ENCODE measurements at places on chromosomes 6 and 20.

GRCh38 chr6:63563235-63563634 is 9.0 kb upstream of the LOC128125822 start:
- DNase-seq: no peak

GRCh38 chr6:33407132-33407718 is 3.6 kb upstream of the PHF1 start:
- DNase-seq: no peak

- no peak for DNase-seq
Observed at GRCh38 chr20:16846006-16846405, 97.8 kb downstream of the OTOR start.

DNA sequence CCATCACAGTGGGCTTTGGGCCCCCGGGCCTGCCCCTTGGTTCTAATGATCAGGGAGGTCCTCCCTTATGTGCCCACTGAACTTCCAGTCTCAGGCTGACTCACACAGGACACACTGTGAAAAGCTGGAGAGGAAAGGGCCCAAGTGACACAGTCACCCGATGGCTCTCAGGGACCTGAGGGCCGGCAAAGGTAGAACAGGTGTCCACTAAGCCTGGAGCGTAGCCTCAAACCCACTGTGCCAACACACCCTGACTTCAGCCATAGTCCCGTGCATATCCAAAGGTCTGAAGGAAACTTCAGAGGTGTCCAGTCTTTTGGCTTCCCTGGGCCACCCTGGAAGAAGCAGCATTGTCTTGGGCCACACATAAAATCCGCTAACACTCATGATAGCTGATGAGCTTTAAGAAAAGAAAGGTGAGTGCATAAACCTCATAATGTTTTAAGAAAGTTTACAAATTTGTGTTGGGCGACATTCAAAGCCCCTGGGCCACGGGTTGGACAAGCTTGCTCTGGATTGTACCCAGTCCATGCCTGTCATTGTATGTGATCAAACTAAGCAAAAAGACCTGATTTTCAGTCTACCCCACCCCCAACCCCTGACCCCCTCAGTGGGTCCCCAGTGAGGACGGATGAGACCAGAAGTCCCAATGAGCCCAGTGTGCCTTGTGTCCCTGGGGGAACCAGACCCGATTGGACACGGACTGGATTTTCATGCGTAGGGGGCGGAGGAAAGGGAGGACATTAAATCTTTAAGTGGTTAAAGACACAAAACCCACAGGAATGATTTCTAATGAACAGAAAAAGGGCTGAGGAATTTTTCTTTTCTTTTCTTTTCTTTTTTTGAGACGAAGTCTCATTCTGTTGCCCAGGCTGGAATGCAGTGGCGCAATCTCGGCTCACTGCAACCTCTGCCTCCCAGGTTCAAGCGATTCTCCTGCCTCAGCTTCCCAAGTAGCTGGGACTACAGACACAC is 6.1 kb downstream of the RAMACL start:
- DNase-seq: no peak

GRCh38 chr20:51452091-51452613 is 90.4 kb downstream of the NFATC2 start:
- DNase-seq: no peak

- no peak for DNase-seq
Observed at GRCh38 chr6:2237001-2237400, 8.4 kb downstream of the GMDS start.

DNA sequence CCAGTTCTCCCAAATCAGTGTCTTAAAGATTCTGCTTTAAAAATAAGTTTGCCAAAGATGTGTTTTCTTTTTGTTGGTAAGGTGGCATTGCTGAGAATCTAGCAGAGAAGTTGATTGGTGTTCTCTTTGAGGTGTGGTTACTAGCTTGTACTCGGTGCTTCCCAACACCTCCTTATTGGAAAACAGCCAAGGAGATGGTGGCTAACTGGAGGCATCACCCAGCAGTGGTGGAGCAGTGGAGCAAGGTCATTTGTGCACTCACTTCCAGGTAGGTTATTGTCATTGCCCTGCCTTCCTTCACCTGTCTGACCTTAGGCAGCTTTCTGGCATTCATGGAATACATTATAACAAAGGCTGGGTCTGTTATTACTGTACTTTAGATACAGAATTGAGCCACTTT is 26.7 kb downstream of the RALGAPB start:
- DNase-seq: no peak
